ENCODE measurements at places on chromosomes 5 and 9.
A peak's percentile ranks its signal among the peaks of the same experiment; 100 is the strongest.

DNA sequence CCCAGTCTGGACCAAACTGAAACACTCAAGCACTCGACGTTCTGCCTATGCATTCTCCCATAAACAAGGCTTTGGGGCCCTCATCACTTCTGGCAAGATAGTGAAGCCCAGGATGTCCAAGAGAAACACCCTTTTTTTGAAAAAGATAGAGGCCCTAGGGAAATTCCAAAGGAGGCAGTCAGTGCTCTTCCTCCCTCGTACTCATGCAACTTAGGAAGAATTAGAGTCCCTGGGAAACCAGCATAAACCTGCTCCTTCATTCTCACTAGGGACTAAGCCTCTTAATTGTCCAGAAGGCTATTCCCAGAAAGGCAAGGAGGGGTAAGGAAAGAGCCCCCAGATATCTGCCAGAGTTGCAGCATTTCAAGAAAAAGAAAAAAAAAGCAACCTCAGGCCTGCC lies 7.8 kb upstream of the RUSC2 start:
- no peak for DNase-seq

- DNase-seq, result no peak
Observed at GRCh38 chr5:64201996-64202395, 36.4 kb downstream of the RNF180 start.

DNA sequence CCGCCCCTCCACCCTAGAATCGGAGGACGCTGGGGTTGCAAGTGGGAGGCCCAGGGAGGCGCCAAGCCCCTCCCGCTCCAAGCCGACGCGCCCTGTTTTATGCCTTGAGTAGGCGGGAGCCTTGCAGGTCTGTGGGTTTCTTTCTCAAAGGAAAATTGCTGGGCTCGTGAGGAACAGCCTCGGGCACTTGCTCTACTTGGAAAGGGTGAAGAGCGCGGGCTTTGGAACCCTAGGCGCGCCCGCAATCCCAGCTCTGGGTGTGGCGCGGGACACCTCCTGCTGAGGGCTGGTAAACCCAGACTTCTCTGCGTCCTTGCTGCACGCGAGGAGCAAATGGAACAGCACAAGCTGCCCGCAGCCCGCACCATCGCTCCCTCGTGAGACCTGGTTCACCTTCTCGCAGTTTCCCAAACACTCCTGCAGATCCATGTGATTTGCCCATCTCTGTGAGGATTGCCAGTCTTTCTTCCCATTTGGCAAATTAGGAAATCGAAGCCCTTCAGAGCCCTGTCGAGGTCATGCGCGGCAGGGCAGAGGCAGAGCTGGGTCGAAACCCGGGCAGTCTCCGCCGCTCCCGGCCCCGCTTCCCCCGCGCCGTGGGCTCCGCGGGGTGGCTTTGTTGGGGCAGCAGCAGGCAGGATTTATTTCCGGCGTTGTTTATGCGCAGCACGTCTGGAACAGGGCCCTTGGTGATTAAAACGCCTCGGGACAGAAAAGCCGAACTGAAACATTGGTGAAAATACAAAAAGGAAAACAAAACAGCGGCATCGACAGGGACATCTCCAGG lies 98.4 kb upstream of the CPLX2 start:
- DNase-seq, result no peak

DNA sequence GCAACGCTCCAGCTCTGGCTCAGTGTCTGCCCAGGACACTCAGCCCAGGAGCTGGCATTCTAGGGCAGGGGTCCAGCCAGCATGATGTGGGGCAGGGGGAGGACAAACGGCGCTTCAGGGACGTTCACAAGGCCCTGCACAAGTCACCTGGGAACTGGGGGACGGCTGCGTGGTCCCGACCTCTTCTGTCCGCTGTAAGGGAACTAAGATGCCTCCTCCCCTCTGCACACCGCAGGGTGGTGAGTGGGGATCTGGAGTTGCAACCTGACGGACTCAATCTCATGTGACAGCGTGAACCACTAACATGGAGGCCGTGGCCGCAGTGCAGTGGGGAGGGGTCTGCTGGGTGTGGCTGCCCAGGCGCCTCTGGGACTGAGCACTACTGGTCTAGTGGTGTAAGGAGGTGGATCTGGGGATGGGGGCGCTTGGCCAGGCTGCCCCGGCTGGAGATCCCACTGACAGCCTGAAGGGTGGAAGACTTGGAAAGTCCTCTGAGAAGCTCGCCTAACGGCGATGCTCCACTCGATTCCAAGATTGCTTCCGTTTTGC lies 88.0 kb upstream of the RAPGEF1 start:
- no peak for DNase-seq

- no peak for DNase-seq
Observed at GRCh38 chr5:119072496-119072895, 1.6 kb downstream of the DMXL1 start.

DNA sequence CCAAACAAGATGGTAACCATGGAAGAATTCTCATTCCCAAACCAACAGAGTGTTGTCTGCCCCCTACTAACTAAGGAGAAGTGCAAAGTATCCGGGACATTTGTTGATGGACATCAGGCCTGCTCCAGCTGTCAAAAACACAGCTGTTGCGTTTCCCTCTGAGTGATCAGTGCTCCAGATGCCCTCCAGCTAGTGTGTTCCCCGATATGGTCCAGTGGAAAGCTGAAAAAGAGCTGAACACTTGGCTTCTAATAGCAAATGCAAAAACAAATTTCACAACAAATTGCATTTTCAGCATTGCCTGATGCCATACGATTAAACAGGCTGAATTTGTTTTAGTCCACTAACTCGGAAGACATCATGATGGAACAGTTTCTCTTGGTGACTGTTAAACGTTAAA lies 1398.7 kb downstream of the PTPRD start:
- no peak for DNase-seq

DNA sequence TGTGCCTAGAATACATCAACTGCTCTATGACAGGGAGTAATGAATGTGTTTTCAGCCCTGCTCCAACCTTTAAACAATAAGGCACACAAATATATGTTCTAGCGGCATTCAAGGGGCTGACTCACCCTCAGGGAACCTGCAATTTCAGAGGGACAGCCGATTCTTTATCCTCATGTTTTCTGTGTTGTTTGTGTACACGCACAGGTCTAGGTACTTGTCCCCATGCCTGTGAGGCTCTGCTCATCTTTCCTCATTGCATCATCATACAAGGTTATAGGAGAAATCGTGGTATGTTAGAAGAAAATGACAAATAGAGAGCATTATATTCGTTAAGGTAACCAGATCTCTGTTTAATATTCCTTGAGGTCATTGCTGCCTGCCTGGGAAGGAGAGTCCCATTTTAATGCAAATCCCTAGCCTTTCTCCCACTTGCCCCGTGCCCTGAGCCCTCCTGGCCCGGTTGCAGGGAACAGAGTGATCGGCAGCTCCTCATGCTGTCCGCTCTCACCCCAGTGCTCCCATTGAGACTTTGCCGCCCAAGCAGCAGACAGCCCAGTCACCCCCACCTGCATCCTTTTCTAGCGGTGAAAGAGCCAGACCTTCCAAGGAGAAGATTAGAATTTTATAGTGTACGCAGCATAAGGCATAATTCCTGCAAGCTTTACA lies 14.6 kb downstream of the MAP1B start:
- DNase-seq, result no peak

DNA sequence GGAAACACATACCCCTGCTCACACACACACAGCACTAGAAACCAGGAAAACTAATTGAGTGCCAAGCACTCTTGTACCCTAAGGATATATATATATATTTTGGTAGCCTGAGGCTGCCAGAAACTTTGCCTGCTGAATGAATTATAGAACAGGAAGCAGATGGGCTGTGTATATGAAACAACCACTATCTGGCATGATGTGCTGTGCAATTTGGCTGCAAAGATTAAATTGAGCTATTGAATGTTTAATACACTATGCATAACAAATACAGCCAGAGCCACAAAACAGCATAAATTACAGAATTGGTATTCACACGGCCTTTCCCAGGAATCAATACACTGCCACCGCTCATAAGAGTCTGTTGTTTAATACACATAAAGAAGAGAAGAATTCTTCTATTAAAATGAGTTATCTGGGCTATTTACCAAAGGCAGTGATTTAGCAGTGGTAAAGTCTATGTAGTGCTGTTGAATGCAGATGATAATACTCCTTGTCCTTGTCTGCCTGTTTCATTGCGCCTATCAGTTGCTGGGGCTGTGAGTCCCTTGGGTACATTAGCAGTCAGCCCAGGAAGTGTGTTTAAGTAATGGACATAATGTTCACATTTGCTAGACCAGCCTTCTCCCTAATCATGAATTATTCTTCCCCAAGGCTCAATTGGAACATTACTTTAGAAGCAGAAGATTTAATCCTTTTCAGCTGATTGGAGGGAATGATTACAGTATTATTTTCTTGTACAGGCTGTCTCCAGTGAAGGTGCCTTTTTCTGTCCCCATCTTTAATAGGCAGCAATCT lies 294.3 kb downstream of the TLE1 start:
- DNase-seq, result peak; percentile 73

GRCh38 chr9:135908754-135909204 lies 1.4 kb upstream of the CAMSAP1 start:
- DNase-seq, result peak; percentile 57

DNA sequence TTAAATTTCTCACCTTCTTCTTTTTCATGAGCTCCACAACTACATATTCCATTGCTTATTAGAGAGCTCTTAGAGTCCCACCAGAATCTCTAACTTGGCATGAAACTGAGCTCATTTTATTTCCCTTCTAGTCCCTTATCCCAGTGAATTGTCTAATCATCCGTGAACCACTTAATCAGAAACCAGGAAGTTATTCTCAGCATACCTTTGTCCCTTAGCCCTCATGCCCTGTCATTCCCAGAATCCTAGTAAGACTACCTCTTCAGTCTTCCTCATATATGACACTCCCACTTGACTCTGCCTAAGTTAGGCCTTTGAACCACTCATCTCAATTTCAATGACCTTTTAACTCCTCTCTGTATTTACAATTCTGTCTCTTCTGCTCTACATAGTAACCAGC lies 93.0 kb upstream of the PAPPA start:
- DNase-seq, result no peak

- DNase-seq, result no peak
Observed at GRCh38 chr5:109155625-109156024, 254.1 kb downstream of the PJA2 start.

DNA sequence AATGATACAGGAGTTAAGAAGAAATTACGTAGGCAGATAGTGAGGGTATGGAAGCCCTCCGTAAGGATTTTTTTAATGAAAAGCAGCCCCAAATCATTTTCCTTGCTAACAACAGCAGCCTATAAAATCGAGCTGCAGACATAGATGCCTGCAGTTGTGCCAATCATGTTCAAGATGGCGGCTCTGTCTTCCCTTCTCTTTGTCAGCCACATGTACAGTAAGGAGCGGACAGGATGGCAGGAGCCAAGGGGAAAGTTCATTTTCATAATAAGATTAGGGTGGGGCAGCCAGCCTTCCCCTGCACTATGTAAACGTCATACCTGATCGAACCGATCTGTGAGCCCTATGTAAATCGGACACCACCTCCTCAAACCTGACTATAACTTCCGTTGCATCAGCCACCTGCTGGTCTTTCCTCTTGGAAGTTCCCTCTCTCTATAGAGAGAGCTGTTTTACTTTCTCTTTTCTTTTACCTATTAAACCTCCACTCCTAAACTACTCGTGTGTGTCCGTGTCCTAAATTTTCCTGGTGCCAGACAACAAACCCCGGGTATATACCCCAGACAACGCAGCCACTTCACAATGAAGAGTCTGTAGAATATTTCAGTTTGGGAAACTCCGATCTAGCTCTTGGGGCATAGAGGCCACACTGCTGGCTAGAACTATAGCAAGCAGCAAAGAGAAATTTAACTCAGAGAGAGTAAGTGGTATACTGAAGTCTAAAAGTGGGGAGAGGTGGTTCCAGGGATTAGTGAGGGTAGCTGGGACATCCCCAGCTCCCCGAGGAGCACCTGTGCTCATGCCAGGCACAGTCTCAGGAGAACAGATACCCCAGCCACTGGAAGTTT lies 20.8 kb upstream of the SLC24A2 start:
- DNase-seq, result no peak

DNA sequence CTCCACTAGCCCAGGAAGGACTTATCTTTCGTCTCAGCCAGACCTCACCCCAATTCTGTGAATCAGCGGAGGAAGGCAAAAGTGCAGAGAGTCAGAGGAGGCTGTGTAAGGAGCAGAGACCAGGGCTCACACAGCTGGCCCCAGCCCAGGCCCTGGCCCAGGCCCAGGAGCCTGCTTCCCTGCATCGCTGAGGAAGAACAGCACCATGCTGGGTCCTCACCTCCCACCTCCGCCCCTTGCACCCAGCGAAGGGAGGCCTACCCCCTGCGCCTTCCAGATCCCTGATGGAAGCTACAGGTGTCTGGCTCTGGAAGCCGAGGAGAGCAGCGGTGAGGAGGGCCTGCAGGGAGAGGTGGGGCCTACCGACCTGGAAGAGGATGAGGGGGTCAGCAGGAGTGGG lies 22.3 kb upstream of the SYNPO start:
- DNase-seq, result no peak

DNA sequence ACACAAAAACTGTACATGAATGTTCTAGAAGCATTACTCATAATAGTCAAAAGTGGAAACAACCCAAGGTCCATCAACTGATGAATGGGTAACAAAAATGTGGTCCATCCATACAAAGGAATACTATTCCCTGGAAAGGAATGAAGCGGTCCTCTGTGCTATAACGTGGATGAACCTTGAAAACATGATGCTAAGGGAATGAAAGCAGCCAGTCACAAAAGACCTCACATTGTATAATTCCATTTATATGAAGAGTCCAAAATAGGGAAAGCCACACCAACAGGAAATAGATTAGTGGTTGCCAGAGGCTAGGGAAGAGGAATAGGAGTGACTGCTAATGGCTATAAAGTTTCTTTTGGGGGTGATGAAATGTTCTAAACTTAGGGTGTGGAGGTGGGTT lies 22.7 kb upstream of the BARHL1 start:
- DNase-seq, result no peak

DNA sequence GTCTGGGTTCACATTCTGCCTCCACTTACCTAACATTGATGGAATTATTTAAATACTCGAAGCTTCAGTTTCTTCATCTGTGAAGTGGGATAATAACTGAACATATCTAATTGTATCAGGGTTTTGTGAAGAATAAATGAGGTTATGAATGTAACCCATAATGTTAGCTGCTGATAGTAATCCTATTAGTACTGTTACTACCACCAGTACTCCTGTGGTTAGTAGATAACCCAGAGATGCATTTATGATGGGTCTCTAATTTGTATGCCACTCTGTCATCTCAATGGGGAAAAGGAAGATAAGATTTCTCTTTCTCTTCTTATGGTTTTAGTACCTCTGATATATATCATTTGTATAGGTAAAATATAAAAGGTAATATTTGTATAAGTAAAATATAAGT lies 16.0 kb downstream of the CPEB4 start:
- DNase-seq, result no peak

GRCh38 chr9:94758880-94759279 lies 32.4 kb downstream of the AOPEP start:
- no peak for DNase-seq

- no peak for DNase-seq
Observed at GRCh38 chr5:91020065-91020800, 362.9 kb downstream of the ARRDC3 start.

Data from endothelial cell of umbilical vein (primary cell).